Right kidney (tissue), 9 donors: ENCODE measurements at places on chromosomes 7 and 10.
A peak's percentile ranks its signal among the peaks of the same experiment; 100 is the strongest.

- no peak for DNase-seq
Measured at GRCh38 chr7:90407484-90407821, 4.2 kb downstream of the CLDN12 start.

DNA sequence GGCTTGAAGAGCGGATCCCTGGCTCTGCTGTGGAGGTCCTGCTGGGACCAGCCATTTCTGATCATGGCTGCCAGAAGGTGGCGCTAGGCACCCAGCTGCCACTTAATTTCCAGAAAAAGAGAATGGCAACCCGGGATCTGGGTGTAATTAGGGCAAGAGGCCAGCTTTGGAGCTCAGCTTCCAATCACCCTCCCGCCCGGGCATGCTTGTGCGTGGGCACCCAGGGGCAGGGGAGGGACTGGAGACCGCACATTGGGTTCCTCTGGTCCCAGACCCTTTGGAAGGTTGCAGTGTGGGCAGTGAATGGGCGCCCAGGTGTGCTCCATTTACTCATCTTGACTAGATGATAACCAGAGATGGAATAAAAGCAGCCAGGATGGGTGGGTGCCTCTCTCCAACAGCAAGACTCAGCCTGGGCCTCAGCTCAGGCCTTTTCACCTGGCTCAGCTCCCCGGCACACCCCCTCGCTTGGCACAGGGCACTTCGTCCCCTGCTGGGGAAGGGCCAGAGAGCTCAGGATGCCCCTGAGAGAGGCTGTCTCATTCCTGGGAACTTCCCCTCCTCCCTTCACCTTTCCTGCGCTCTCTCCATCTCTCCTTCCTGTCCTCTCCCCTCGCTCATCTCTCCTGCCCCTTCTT is 14.7 kb downstream of the FAM241B start:
- peak; percentile 78 for DNase-seq

DNA sequence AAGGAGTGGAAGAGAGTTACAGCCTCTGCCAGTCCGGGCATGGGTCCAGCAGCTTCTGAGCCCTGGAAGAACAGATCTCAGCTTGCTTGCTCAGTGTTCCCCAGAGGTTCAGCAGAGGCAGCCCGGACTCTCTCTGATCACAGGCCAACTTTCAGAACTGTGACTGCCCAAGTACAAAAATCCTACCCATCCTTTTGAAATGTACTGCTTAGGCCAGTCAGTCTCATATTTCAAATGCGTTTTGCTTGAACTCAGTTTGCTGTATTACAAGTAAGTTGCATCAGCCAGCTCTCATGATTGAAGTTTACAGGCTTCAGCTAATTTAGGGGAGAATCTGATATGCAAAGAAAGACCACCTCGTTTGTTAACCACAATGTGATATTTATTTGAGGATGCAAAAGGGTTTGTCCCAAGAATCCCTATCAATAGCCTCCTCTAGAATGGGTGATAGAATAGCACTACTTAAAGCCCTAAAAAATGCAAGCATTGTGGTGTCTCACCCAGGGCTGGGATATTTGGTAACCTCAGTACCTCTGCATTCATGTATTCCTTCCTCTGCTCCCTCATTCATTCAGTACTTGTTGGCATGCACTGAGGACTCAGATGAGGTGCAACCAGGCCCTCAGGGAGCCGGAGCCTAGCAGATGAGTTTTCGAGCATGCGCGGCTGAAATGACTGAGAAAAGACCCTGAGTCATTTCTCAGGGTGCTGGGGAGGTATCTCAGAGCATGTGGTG is 7.0 kb downstream of the AIMP2 start:
- no peak for DNase-seq

- DNase-seq = peak; percentile 30
Measured at GRCh38 chr10:484925-485661, 204.4 kb downstream of the DIP2C start.

DNA sequence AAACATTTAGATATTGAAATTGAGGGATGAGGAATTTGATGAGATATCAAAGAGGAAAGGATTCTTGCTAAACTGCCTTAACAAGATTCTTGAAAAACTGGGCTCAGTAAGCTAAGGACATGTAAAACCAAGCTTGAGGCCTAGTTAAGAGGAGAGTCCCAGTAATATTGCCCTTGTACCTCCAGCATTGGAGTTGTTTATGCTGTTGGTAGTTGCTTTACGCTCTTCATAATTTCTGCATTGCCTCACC is 156.1 kb upstream of the TRIM24 start:
- DNase-seq = no peak

- DNase-seq = no peak
Measured at GRCh38 chr10:49163741-49164140, 24.4 kb downstream of the TMEM273 start.

- peak; percentile 49 for DNase-seq
Measured at GRCh38 chr10:101284101-101284743, 55.0 kb upstream of the LBX1 start.

- no peak for DNase-seq
Measured at GRCh38 chr10:119416855-119417254, 125.7 kb downstream of the RGS10 start.

- no peak for DNase-seq
Measured at GRCh38 chr10:73768881-73769280, 13.0 kb upstream of the CHCHD1 start.

DNA sequence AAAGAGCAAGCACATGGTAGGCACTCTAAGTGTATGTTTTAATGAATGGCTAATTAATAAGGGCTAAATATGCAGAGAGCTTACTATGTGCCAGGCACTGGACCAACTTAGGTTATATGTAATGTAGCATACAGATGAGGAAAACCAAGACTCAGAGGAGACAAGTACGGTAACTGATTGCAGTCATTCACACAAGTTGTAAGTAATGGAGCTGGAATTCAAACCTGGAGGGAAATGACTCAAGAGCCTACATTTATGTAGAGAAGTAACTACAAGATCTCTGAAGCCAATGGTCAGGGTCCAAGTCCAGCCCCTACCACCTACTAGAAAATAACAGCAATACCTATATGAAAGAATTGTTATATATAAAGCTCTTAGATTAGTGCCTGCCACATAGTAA is 97.3 kb upstream of the KCNIP2 start:
- DNase-seq = no peak

DNA sequence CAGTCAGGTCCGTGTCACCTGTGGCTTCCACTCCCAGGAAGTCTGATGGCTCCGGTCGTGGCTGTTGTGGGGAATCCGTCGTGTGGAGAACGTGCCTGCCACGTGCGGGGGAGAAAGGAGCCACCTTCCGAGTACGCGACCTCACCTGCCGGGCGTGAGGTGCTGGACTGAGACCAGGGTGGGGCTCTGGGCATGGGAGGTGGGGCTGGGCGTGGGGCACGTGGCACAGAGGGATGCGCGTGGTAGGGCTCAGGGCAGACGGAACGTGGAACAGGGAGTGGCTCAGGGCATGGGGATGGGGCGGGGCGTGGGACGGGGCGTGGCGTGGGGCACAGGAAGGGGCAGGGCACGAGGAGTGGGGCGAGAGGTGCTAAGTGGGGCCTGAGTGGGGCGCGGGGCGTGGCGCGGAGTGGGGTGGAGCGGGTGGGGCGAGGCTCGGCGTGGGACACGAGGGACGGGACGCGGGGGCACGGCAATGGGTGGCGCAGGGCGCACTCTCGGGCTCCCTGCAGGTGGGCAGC is 64.8 kb downstream of the C10orf143 start:
- DNase-seq = no peak

DNA sequence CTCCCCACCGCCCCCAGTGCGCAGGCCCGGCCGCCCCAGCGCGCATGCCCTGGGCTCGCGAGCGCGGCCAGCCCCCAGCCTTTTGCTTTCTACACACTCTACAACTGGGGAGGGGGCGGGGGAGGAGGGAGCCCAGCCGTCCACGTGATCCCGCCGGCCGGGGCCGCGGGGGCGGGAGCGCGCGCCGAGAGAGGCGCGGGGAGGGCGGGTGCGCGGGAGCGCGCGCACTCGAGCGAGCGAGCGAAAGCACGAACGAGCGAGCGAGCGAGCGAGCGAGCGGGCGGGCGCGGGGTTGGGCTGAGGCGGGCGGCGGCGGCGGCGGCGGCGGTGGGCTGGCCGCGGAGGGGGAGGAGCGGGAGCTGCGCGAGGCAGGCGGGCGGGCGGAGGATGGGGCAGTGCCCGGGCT is at the start of gene AUTS2:
Gene AUTS2 (plus strand): TSS at position 395 of the 406 bp plus-strand sequence. CDS start 1,179 bp downstream, outside the sequence.
- DNase-seq = no peak

DNA sequence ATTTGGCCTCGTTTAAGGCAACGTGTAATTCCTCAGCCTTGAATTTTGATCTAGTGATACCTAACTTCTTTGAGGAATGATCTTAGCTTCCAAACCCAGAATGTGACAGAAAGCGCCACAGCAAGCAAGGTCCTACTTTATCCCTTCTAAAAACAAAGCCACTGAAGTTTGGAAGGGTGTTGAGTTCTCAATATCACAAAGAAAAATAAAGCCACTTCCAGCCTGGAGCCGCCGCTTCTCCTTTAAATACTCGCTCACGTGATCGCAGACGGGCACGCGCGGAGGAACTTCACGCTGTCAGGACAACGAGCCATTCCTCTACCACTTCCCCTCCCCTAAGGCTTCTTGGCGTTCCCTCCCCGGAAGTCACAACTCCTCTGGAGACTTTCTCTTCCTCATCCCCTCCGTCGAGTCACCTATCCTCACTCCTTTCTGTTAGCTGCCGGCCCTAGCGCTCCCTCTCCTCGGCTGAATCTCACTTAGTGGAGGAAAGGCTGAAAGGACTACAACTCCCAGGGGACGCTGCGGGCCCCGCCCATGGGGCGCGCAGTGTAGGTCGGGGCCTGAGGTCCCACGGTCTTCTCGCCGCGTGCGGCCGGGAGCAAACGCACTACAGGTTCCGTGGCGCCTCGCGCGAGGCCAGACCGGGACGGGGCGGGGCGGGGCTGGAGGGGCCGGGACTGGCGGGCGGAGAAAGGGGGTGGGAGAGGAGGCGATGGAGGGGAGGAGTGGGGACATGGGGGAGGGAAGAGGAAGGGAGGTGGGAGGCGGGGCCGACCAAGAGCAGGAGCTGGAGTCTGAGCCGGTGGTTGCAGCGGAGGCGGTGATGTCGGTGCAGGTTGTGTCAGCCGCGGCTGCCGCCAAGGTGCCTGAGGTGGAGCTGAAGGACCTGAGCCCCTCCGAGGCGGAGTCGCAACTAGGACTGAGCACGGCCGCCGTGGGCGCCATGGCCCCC is at the start of gene AHCYL2:
Gene AHCYL2 (plus strand): TSS at position 780 of the 955 bp plus-strand sequence.
- DNase-seq = peak; percentile 97

GRCh38 chr7:121211253-121211652 is 117.5 kb upstream of the WNT16 start:
- no peak for DNase-seq

DNA sequence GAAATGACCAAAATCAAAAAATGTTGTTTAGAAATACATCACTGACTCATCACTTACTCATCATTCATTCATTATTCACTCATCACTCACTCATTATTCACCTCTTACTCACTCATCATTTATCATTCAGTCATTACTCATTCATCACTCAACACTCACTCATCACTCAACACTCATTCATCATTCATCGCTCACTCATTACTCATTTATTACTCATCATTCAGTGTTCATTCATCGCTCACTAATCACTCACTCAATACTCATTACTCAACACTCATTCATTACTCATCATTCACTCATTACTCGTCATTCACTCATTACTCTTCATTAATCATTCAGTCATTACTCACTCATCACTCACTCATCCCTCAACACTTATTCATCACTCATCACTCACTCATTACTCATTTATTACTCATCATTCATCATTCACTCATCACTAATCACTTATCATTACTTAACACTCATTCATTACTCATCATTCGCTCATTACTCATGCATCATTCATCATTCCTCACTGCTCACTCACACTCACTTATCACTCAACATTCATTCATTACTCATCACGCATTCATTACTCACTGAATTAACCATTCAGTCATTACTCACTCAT is 238.5 kb downstream of the ADARB2 start:
- DNase-seq = no peak

- DNase-seq = no peak
Measured at GRCh38 chr7:152014722-152015121, 10.8 kb upstream of the GALNT11 start.

DNA sequence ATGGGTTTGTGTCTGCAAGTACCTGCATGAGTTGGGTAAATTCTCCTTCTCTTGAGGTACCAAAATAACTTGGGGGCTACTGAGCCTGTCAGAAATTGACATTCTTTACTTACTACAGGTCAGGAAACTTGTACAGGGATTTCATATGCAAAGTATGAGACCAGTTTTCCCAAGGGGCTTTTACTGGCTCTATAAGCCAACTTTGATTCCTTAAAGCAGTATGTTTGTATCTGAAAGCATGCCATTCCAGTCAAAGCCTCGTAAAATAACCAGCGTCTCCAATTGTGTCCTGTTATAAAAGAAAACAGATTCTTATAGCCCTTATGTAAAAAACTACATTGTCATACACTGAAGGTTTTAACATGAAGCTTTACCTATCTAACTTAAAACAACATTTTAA is 90.2 kb downstream of the ZNF467 start:
- no peak for DNase-seq

DNA sequence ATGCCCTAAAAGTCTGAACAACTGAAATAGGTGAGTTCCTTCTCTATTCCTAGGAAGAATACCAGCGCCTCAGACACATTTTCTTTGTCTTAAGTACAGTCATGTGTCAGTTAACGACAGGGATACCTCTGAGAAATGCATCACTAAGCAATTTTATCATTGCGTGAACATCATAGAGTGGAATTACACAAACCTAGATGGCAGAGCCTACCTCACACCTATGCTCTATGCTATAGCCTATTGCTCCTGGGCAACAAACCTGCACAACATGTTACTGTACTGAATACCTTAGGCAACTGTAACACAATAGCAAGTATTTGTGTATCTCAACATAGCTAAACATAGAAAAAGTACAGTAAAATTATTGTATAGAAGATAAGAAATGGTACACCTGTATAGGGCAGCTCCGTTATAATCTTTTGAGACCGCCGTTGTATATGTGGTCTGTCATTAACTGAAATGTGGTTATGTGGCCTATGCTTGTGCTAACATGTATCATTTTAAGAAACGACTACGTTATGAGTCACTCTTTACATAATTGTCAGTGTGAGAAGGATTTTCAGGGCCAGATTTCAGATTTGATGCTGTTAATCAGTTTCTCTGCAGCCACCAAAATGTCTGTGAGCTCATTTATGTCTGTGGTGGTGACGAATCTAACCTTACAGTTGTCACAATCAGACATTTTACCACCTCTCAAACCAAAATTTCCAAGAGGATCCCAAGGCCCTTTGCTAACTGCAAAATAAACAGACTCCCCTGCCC is 66.1 kb upstream of the STK17A start:
- no peak for DNase-seq

DNA sequence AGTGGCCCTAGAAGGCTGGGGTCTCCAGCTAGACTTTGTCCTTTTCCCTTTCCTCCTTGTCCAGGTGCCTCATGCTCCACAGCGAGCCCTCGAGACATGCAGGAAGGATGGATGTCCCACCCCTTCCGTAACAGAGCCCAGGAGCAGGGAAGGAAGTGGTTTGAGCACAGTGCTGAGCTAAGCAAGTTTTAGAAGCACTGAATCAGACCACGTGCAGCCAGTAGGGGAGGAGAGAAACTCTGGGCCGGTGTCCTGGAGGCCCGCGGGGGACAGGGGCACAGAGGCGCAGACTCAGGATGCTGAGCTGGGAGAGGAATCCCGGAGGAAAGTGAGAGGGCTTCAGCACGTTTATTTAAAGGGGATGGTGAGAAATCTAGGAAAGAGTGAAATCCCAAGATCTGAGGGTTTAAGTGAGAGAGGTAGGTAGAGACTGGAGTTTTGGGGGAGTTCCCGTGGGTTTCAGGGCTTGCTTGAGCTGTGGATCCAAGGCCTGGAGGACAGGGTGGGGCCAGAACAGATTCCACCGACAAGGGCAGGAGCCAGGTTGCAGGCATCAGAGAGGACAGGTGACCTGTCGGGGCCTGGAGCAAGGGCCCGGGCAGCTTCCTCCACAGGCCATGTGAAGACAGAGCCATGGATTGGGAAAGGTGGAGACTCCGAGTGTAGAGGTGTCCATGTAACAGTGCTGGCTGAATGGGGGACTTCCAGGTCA is 4.4 kb upstream of the IRF5 start:
- DNase-seq = no peak
